Heart left ventricle (tissue), 16 donors: ENCODE measurements at places on chromosomes 7 and 10.

DNA sequence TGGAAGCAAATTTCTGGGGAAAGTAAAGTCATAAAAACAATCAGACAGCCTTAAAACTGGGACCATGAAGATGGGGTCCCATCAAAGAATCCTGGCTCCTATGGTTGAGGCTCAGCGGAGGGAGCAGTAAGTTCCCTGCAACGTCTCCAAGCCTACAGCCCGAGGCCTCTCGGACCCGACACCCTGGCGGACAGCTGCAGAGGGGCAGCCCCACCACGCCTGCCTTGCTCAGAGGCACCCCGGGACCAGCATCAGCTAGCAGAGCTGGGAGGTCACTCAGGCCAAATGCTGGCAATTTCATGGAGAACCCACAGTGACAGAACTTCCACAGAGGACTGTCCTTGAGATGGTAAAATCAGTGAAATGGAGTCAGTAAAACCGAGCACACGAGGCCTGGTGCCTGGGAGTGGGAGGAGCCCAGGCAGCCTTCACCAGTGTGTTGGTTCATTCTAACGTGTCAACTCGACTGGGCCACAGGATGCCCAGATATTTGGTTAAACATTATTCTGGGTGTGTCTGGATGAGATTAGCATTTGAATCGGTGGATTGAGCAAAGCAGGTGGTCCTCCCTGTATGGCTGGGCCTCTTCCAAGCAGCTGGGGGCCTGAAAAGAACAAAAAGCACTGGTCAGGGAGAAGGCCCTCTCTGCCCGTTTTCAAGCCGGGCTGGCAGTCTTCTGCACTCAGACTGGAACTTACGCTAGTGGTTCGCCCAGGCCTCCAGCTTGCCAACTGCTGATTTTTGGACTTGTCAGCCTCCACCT lies 96.2 kb upstream of the INSIG1 start:
- DNase-seq, result no peak

DNA sequence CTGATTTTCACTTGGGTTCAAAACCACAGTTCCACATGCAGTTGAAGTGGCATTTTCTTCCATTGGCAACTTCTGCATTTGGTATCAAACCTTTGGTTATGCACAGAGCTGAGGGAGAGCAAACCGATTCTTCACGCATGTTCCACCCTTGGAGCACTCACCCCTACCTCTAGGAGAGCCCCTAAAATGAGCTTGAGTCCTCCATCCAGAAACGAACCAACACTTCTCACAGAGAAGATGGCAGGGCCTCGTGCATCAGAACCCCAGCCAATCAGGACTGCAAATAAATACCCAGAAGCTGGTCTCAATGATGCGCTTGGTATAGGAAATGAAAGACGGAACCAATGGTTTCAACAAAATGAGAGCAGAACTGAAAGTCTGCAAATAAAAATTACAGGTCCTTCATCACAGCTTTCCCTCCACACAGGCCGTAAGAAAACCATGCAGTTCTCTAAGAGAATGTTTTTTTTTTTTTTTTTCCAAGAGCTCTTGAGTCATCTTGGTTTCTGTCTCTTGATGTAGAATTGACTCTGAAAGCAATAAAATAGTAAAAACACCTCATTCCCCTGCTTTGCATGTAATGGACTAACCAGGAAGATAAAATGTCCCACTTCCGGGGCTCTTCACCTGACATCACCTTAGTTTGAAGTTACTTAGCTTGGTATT lies 23.9 kb downstream of the KLF6 start:
- DNase-seq, result no peak

GRCh38 chr10:48640326-48640725 lies 35.5 kb upstream of the ARHGAP22 start:
- DNase-seq, result no peak

DNA sequence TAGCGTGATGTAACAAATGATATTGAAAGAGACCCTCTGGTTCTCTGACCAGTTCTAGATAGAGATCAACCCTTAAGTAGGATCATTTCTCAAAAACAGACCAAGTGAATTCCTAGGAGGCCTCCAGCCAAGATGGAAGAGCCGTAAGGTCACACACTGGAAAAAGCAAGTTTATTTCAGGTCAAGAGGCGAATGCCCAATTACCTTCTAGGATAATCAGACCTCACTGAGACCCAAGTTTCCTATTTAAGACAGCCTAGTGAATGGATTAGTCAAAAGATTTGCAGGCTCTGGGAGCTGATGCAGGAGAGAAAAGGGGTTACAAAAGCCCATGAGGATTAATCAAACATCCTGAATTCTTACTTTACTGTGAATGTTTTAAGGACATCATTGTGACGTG lies 486.1 kb upstream of the NRP1 start:
- DNase-seq, result no peak

DNA sequence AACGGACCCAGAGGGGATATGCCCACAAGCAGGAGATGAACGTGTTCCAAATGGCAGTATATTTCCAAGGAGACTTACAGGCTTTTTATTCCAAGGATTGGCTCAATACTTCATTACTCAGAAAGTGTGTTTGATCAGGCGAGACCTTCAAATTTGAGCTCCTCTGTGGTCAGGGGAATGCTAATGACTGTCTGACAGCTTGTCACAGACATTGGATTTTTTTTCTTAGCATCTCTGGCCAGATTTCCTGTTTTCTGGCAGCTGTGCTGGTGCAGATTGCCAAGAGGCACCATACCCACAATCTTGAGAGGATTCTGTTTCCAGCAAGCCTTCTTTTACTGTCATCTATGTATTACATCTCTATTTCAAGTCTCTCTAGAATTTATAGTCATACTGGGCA lies 93.8 kb downstream of the C1GALT1 start:
- DNase-seq, result no peak

DNA sequence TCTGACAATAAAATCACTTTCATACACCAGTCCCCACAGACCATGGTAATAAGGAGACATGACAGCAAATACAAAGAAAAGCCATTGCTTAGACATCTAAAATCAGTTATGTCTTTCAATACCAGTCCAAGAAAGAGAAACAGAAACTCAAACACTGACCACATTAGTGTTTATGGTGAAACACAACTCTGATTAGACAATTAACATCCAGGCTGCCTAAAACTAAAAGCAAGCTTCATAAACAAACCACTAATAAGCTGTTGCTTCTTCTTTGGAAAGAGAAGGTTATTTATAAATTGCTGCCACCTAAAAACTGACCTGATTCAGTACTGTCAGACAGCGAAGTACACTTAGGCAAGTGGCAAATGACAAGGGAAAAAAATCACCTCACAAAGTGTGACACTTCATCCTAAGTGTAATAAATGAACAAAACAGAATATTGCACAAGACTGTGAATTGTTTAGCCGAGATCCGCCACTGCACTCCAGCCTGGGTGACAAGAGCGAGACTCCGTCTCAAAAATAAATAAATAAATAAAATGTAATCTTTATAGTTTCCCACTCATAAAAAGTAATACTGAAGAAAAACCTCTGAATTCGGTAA lies 277.4 kb downstream of the PARD3 start:
- DNase-seq, result no peak

- DNase-seq, result no peak
Measured at GRCh38 chr7:28170701-28171100, 9.9 kb downstream of the JAZF1 start.

- no peak for DNase-seq
Measured at GRCh38 chr10:93039721-93040120, 20.9 kb upstream of the CYP26C1 start.

- DNase-seq, result no peak
Measured at GRCh38 chr7:151758622-151759540, 118.0 kb downstream of the PRKAG2 start.

- peak; percentile 45 for DNase-seq
Measured at GRCh38 chr10:116888380-116889055, 39.2 kb downstream of the ENO4 start.

GRCh38 chr7:121913947-121914675 lies 41.1 kb downstream of the PTPRZ1 start:
- no peak for DNase-seq

- no peak for DNase-seq
Measured at GRCh38 chr7:141178486-141179135, 104.7 kb downstream of the TMEM178B start.

GRCh38 chr10:11437391-11438142 lies 173.9 kb downstream of the USP6NL start:
- DNase-seq, result no peak

DNA sequence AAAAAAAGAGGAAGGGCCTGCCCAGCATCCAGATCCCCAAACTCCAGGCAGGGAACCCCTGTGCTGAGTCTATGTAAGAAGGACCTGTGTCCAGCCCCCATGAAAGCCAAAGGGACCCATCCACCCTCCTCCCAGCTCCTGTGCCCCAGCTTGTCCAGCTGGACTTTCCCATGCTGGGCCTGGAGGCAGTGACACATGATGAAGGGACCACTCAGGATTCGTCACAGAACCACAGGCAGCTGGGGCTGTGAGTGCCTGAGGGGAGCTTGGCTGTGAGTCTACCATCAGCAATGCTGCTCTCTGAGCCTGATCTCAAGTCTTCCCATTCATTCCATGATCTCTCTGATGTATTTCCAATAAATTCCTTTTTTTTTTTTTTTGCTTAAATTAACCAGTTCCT lies 36.2 kb upstream of the MNX1 start:
- DNase-seq, result no peak

DNA sequence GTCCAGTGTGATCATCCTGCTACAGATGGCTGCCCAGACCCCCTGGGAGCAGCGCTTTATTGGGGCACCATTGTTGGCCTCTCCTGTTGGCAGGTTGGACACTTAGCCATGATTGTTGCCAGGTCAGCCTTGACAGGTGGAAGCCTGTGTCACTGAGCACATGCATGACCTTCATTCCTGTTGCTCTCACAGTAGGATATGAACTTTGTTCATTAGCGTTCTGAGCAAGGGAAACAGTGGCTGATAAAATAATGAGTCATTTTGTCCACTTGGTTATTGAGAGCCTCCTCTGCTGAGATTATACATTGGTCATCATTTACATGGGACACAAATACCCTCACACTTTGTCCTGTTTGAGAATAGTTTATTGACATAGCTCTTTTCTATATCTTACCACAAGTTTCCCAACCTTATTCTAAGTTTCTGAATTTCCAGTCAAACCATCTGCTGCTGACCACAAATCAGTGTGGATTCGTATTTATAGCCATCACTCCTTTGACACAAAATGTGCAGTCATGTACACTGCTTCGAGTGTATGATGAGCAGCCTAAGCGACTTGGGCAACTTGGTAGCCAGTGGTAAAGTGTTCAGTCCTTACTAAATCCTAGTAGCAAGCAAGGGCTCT lies 102.6 kb downstream of the TPST1 start:
- DNase-seq, result no peak

DNA sequence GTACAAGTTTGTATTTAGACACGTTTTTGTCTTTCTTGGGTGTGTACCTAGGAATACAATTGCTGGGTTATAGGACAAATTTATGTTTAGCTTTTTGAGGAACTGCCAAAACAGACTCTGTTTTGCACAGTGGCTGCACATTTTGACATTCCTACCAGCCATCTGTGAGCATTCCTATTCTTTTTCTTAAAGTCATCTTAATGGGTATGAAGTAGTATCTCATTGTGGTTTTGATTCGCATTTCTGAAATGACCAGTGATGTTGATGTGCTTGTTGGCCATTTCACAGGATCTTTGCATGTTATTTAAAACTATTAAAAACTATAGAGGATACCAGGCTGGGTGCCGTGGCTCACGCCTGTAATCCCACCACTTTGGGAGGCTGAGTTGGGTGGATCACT lies 32.6 kb upstream of the IL15RA start:
- no peak for DNase-seq

DNA sequence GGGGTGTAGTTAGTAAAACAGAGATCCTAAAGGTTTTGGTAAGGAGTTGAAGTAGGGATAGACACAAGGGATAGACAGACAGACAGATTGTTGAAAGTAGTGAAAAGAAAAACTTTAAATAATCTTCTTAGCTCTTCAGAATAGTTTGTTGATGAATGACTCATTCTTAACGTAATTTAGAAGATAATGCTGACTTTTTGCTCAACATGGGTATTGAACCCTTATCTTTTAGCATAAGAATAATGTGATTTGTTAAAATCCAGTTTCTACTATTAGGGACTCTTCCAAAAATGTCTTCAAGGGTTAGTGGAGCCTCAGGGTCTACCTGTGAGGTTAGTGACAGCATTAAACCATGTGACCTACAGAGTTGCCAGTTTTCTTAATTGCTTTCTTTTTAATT lies 411.2 kb downstream of the ETV1 start:
- no peak for DNase-seq

DNA sequence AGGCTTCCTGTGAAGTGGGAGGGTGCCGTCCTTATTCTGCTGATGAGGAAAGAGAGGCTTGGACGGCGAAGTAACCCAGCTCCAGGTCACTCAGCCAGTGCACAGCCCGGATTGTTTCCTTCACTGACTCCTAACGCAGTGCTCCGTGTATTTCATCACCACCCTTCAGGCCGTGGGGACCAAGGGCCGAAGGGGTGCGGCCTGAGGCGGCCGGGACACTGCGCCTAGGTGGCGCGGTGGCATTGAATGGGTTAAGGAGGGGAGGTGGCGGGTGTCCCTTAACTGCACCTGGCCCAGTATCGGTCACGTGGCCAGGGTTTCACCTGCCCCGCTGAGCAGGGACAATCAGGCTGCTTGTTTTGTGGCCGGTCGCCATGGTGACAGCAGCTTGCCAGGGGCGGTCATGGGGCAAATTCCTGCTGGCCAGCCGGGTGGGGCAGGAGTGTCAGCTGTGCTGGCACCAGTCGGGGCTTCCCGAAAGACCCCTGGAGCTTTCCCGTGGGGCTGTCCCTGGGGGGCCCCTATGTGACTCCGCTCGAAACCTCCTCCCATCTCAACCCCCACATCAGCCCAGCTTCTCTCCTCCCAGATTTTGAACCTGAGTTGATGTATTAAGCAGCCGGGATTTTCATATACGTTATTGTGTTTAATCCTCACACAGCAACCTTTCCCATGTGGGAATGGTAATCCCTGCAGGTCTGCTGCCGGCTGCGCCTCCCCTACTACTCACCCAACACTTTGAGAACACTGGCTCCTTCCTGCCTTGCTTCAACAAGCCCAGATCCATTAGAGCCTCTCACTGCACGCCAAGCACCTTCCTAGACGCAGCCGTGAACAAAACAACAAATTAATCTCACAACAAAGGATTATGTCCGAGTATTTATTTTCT lies 4.4 kb upstream of the ABHD11 start:
- no peak for DNase-seq

DNA sequence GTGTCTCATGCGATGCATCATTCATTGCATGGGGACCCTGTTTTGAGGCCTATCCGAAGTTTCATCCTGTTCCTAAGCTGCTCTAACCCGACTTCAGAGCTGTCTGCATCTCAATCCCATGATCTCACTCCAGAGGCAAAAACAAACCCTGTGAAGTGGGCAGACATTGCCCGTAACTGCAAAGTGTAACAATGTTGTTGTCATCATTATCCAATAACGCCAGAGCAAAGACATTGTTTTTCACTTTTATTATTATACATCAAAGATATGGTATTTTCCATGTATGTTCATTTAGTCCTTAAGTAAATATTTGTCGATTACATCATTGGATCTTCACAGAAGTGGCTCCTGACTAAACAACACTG lies 246.7 kb downstream of the KLF6 start:
- DNase-seq, result no peak

GRCh38 chr7:101068401-101068800 lies 16.9 kb upstream of the TRIM56 start:
- no peak for DNase-seq

GRCh38 chr7:11760372-11760771 lies 71.6 kb downstream of the THSD7A start:
- no peak for DNase-seq

GRCh38 chr10:28663576-28664368 lies 13.5 kb upstream of the BAMBI start:
- peak; percentile 74 for DNase-seq

- no peak for DNase-seq
Measured at GRCh38 chr7:47636433-47637175, 54.7 kb upstream of the TNS3 start.
